Smooth muscle cell of the pulmonary artery (primary cell): ENCODE measurements at places on chromosomes 16 and 17. TPM values are rescaled to one million over a fixed set of nuclear protein-coding genes. Genes with fewer than 3 reads are reported as not detected.

Gene ALOX15B
- total RNA-seq: 0.07 and 1.2 TPM in 2 replicates

Gene FOXF1
- total RNA-seq: 0.46 and 6.1 TPM in 2 replicates

Gene SPNS2
- total RNA-seq: 0.13 and 0.40 TPM in 2 replicates

Gene ABCA9
- 12.0 and 62.2 TPM in 2 replicates for total RNA-seq

Gene ARL17A
- total RNA-seq: 6.9 and 7.0 TPM in 2 replicates

Gene PPM1E
- total RNA-seq: 0.07 and 0.13 TPM in 2 replicates

Gene VKORC1
- 248 and 295 TPM in 2 replicates for total RNA-seq

Gene CX3CL1
- 4.2 and 10.8 TPM in 2 replicates for total RNA-seq

Gene CACNB1
- total RNA-seq: 8.0 and 8.1 TPM in 2 replicates

Gene C17orf67
- total RNA-seq: 0.69 and 0.91 TPM in 2 replicates

Gene TEKT3
- total RNA-seq: 0.20 and 0.91 TPM in 2 replicates

Gene KRT12
- total RNA-seq: not detected in 2 replicates

Gene MAF
- 1.6 and 10.1 TPM in 2 replicates for total RNA-seq

Gene CLDN7
- 0.33 and 0.65 TPM in 2 replicates for total RNA-seq

Gene GP1BA
- total RNA-seq: not detected in 2 replicates

Gene LLGL1
- 41.2 and 49.5 TPM in 2 replicates for total RNA-seq

Gene TSNAXIP1
- total RNA-seq: 0.78 and 1.0 TPM in 2 replicates

Gene B9D1
- total RNA-seq: 17.8 and 32.2 TPM in 2 replicates

Gene ITGAL
- total RNA-seq: 0.17 TPM in 1 of 2 replicates, not detected in the other

Gene CDRT4
- 3.4 and 6.7 TPM in 2 replicates for total RNA-seq

Gene KRT33A
- not detected in 2 replicates for total RNA-seq

Gene PRAC2
- total RNA-seq: not detected in 2 replicates

Gene GCGR
- total RNA-seq: not detected in 2 replicates

Gene TVP23A
- total RNA-seq: 0.07 TPM in 1 of 2 replicates, not detected in the other

Gene PPP1R27
- not detected in 2 replicates for total RNA-seq

Gene CCL8
- total RNA-seq: 0.20 and 0.26 TPM in 2 replicates

Gene TM4SF5
- not detected in 2 replicates for total RNA-seq

Gene KRTAP1-1
- total RNA-seq: not detected in 2 replicates

Gene GIT1
- 23.5 and 44.7 TPM in 2 replicates for total RNA-seq

Gene METTL9
- total RNA-seq: 134 and 141 TPM in 2 replicates

Gene EPOP
- 0.72 and 2.0 TPM in 2 replicates for total RNA-seq

Gene CCL17
- total RNA-seq: not detected in 2 replicates

Gene SMTNL2
- 0.72 TPM in 1 of 2 replicates, not detected in the other for total RNA-seq

Gene ADAM11
- 0.26 and 0.79 TPM in 2 replicates for total RNA-seq

Gene GSG1L
- not detected in 2 replicates for total RNA-seq

Gene KRTAP3-1
- not detected in 2 replicates for total RNA-seq

Gene MT3
- 0.59 TPM in 2 replicates for total RNA-seq

Gene NEUROD2
- not detected in 2 replicates for total RNA-seq

Gene CCDC144A
- 8.8 and 11.7 TPM in 2 replicates for total RNA-seq

Gene OR4D2
- not detected in 2 replicates for total RNA-seq

Gene NACA2
- 0.13 TPM in 1 of 2 replicates, not detected in the other for total RNA-seq

Gene SLC4A1
- not detected in 2 replicates for total RNA-seq

Gene SOST
- 8.8 and 20.9 TPM in 2 replicates for total RNA-seq

Gene GRIN2A
- total RNA-seq: 0.26 and 3.0 TPM in 2 replicates

Gene KREMEN2
- not detected in 2 replicates for total RNA-seq

Gene SPPL2C
- not detected in 2 replicates for total RNA-seq

Gene PRR29
- 0.20 and 1.2 TPM in 2 replicates for total RNA-seq

Gene ABCC12
- 0.26 TPM in 1 of 2 replicates, not detected in the other for total RNA-seq

Gene IGFALS
- 0.17 TPM in 1 of 2 replicates, not detected in the other for total RNA-seq
